Thymus (tissue), 14 donors: ENCODE measurements at places on chromosomes 7 and 10.
A peak's percentile ranks its signal among the peaks of the same experiment; 100 is the strongest.

DNA sequence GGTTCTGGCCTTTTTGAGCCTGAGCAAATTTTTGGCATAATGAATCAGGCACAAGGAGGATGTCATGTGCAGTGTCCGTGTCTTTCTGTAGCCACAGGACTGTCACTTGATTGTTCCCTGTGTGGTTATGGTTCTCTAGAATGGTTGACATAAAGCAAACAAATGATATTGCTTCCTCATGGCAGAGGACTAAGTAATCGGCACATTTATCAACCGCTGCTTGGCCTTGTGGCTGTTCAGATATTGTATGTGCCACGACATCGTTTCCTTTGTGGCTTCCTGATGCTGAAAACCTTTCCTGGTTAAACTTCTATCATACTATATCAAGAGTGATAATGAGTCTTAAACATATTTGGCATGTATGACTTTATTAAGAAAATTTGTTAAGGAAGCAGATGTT lies 598.8 kb downstream of the SUGCT start:
- H3K36me3 ChIP-seq: no peaks in the 10 kb centered on the region
- H3K27ac ChIP-seq: no peak overlapping the region
- no peaks in the 10 kb centered on the region for H3K27me3 ChIP-seq

GRCh38 chr10:103834436-103835095 lies 20.8 kb downstream of the SH3PXD2A start:
- no peaks in the 10 kb centered on the region for H3K27me3 ChIP-seq
- H3K4me1 ChIP-seq: peaks cover 20% of the 10 kb centered on the region
- H3K27ac ChIP-seq: peak overlapping the region; percentile 38
- H3K4me3 ChIP-seq: no peak overlapping the region
- DNase-seq: no peak

- H3K36me3 ChIP-seq: peaks cover 56% of the 10 kb centered on the region
- no peaks in the 10 kb centered on the region for H3K4me1 ChIP-seq
- no peak for DNase-seq
- no peak overlapping the region for H3K4me3 ChIP-seq
- H3K27ac ChIP-seq: no peak overlapping the region
These were observed 24.6 kb downstream of the PFKFB3 start for GRCh38 chr10:6227346-6227745.

DNA sequence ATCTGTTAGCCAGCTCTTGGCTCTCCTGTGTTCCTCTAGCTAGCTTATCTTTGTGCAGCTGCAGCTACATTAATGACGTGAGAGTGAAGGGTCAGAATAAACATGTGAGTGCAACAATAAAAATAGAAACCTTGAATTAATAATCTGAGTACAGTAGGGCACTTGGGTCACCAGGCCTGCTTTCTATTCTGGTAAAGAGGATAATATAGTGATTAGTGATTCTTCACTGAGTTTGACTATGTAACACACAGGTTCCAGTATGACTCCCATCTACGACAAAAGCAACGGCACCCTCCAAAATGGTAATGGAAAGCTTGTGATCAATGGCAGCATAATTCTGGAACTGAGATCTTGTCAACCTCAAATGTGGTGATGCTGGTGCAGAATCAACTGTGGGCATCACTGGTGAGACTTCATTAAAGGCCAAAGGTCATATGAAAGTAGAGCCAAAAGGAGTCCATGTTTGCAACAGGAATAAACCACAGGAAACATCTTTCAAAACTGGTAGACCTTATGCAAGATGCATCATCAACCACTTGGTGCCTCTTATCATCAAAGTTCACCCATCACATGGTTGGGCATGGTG lies 77.6 kb downstream of the NRBF2 start:
- no peak overlapping the region for H3K27ac ChIP-seq
- peaks cover 30% of the 10 kb centered on the region for H3K36me3 ChIP-seq
- no peak for DNase-seq
- H3K4me1 ChIP-seq: peaks cover 2% of the 10 kb centered on the region
- no peaks in the 10 kb centered on the region for H3K27me3 ChIP-seq

- H3K36me3 ChIP-seq: no peaks in the 10 kb centered on the region
- no peaks in the 10 kb centered on the region for H3K27me3 ChIP-seq
- no peak overlapping the region for H3K4me3 ChIP-seq
- H3K27ac ChIP-seq: no peak overlapping the region
- DNase-seq: no peak
These were observed 3.7 kb upstream of the WASL start for GRCh38 chr7:123752534-123752933.

GRCh38 chr10:28012990-28013515 lies 14.2 kb upstream of the ODAD2 start:
- H3K36me3 ChIP-seq: no peaks in the 10 kb centered on the region
- H3K4me1 ChIP-seq: no peaks in the 10 kb centered on the region
- no peak overlapping the region for H3K27ac ChIP-seq

GRCh38 chr10:69262292-69262751 lies 16.0 kb upstream of the HK1 start:
- no peaks in the 10 kb centered on the region for H3K4me1 ChIP-seq
- H3K36me3 ChIP-seq: peaks cover 31% of the 10 kb centered on the region
- H3K4me3 ChIP-seq: no peak overlapping the region
- no peaks in the 10 kb centered on the region for H3K27me3 ChIP-seq
- no peak for DNase-seq

DNA sequence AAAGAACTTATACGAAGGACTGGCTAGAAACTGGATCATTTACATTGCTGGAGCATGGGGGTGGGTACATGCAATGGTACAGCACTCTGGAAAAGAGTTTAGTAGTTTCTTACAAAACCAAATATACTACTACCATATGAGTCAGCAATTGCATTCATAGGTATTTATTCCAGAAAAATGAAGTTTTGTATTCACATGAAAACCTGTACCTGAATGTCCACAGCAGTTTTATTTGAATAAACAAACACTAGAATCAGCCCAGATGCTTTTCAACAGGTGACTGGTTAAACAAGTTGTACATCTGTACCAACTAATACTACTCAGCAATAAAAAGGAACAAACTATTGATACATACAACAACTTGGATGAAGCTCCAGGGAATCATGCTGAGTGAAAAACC lies 3.4 kb downstream of the SCIN start:
- no peaks in the 10 kb centered on the region for H3K36me3 ChIP-seq
- H3K4me1 ChIP-seq: peaks cover 15% of the 10 kb centered on the region
- DNase-seq: no peak
- no peak overlapping the region for H3K27ac ChIP-seq

DNA sequence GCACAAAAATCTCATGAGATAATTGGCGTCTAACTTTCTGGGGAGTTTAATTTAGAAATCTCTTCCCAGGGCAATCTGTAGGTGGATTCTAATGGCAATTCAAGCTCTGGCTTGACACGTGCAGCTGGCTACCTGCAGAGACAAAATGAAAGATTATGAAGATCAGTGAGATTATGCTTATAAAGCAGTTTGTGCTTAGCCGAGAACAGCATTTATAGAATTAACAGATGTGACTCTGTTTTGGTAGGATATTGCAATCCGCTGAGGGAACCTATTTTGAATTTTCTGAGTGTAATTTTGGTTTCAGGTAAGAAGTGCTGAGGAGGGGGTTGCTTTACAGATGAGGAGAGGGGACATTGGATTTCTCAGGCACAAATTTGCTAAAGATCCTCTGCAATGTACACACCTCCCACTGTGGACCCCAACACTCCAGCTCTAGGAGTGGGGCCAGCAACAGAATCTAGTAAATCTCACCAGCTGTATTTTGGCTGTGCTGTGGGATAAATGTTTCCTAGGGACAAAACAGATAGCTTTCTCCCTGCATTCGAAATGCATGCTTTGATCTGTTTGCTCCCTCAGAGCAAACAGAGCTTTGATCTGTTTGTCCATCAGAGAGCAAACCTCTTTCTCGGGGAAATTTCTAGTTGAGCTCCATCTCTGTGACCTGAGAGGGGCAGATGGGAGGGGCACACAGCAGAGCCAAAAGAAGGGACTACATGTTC lies 7.4 kb downstream of the GJD4 start:
- no peaks in the 10 kb centered on the region for H3K4me1 ChIP-seq
- no peak overlapping the region for H3K4me3 ChIP-seq
- H3K27me3 ChIP-seq: peaks cover 17% of the 10 kb centered on the region
- DNase-seq: no peak

GRCh38 chr10:48404646-48405045 lies 98.2 kb downstream of the MAPK8 start:
- no peaks in the 10 kb centered on the region for H3K27me3 ChIP-seq
- H3K4me1 ChIP-seq: no peaks in the 10 kb centered on the region
- no peak overlapping the region for H3K4me3 ChIP-seq

GRCh38 chr10:57162231-57162630 lies 801.2 kb upstream of the ZWINT start:
- no peak overlapping the region for H3K27ac ChIP-seq
- H3K36me3 ChIP-seq: no peaks in the 10 kb centered on the region
- DNase-seq: no peak
- H3K4me3 ChIP-seq: no peak overlapping the region

DNA sequence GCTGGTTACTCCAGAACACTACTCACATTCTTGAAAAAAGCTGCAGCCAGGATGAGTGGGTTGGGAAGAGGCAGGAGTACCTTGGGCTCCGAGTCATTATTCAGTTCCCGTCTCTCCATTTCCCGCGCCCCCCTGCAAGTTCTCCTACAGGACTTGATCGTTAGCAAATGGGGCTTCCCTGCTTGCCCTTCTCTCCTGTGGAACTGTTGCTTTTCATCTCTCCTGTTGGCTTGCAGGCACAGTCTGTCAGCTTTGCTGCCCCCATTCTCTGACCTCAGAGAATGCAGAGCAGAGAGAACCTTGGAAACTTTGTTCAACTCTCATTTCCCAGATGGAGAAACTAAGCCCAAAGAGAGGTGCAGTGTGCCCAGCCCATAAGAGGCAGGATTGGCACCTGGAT lies 35.6 kb upstream of the LRRC4 start:
- H3K27ac ChIP-seq: no peak overlapping the region
- no peaks in the 10 kb centered on the region for H3K4me1 ChIP-seq
- no peak for DNase-seq
- H3K27me3 ChIP-seq: no peaks in the 10 kb centered on the region
- H3K4me3 ChIP-seq: no peak overlapping the region

GRCh38 chr10:122659651-122660050 lies 40.0 kb downstream of the C10orf120 start:
- no peak overlapping the region for H3K27ac ChIP-seq
- no peak for DNase-seq
- H3K36me3 ChIP-seq: no peaks in the 10 kb centered on the region
- no peak overlapping the region for H3K4me3 ChIP-seq
- no peaks in the 10 kb centered on the region for H3K4me1 ChIP-seq

DNA sequence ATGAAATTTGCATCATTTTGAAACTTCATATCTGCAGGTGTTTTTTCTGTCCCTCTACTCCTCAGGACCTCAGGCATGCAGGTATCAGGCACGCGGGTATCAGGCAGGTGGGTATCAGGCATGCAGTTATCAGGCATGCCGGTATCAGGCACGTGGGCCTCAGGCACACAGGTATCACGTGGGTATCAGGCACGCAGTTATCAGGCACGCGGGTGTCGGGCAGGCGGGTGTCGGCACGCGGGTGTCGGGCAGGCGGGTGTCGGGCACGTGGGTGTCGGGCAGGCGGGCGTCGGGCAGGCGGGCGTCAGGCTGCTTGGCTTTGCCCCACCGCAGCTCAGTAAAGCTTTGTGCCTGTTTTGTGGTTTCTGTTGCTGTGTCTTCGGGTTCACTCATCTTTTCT lies 8.7 kb downstream of the SPRN start:
- no peaks in the 10 kb centered on the region for H3K4me1 ChIP-seq
- no peaks in the 10 kb centered on the region for H3K27me3 ChIP-seq
- H3K36me3 ChIP-seq: peaks cover 35% of the 10 kb centered on the region
- no peak for DNase-seq
- no peak overlapping the region for H3K4me3 ChIP-seq

GRCh38 chr10:109875151-109875568 lies 48.2 kb downstream of the XPNPEP1 start:
- no peaks in the 10 kb centered on the region for H3K27me3 ChIP-seq
- H3K4me1 ChIP-seq: peaks cover 2% of the 10 kb centered on the region
- H3K4me3 ChIP-seq: no peak overlapping the region
- H3K27ac ChIP-seq: no peak overlapping the region
- DNase-seq: no peak

DNA sequence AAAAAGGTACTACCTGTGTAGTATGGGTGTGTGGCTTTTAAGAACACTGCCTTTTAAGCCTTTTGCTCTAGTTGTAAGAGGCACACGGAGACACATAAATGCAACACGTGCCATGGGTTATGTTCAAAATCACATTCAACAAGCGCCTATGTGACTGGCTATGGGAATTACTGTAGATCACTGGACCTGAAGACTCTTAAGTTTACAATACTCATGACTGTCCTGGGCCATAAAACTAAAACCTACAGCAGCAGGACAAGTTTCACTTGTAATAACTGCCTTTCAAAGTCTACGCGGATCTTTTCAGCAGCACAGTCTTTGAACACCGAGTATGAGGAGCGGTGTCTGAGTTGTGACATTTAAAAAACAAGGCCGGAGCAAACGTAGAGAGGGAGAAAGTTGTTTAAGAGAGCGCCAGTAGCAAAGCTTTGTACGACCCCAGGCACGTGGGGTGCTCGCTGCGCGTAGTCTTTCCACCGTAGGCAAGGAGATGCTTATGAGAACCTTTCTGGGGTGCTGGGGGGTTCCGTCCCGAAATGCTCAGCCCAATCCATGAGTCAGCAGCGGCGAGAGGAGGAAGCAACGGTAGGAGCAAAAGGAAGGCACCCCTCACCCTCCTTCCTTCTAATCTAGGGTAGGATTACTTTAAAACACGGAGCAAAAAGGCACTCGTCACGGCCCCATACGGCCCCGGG lies 662 bp downstream of the DNAJC2 start:
- H3K27me3 ChIP-seq: no peaks in the 10 kb centered on the region
- peaks cover 10% of the 10 kb centered on the region for H3K4me1 ChIP-seq
- peak overlapping the region; percentile 78 for H3K4me3 ChIP-seq
- H3K27ac ChIP-seq: peak overlapping the region; percentile 71
- DNase-seq: peak; percentile 43
- peaks cover 11% of the 10 kb centered on the region for H3K36me3 ChIP-seq

GRCh38 chr7:5337047-5337446 lies 54.3 kb downstream of the SLC29A4 start:
- no peak overlapping the region for H3K27ac ChIP-seq
- peaks cover 49% of the 10 kb centered on the region for H3K36me3 ChIP-seq
- H3K27me3 ChIP-seq: no peaks in the 10 kb centered on the region
- peaks cover 4% of the 10 kb centered on the region for H3K4me1 ChIP-seq
- DNase-seq: no peak

DNA sequence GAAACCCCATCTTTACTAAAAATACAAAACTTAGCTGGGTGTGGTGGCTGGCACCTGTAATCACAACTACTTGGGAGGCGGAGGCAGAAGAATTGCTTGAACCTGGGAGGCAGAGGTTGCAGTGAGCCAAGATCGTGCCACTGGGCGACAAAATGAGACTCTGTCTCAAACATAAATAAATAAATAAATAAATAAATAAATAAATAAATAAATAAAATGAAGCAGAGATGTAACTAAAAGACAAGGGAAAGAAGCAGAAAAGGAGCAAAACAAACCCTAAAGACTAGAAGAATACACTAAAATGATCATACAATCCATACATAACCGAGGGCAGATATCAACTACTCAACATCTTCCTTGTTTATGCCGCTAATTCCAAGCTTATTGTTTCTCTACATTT lies 209.8 kb downstream of the TYW1 start:
- H3K36me3 ChIP-seq: peaks cover 4% of the 10 kb centered on the region
- no peaks in the 10 kb centered on the region for H3K27me3 ChIP-seq
- no peak overlapping the region for H3K27ac ChIP-seq
- H3K4me3 ChIP-seq: no peak overlapping the region
